ENCODE measurements at places on chromosomes 6 and 20.

DNA sequence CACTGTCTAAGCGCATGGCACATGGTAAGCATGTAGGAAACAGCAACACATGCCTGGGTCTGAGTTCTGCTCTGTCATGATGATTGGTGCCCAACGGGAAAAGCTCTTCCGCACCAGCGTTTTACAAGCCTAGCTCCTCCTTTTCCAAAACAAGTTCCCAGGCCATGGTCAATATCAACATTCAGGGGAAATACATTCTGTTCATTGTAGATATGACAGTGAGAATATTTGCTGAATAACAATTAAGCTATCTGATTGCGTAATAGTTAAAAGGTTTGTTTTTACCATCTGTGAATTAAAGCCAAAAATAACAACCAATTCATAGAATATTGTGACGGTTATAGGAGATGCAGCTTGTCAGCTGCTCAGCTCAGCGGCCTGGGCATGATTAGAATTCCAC lies 404.3 kb upstream of the SLC35B3 start:
- no peak for DNase-seq

GRCh38 chr6:2752477-2753109 lies 1.9 kb upstream of the MYLK4 start:
- no peak for DNase-seq

- DNase-seq: no peak
These were observed 132.2 kb upstream of the CDH4 start for GRCh38 chr20:61119794-61120410.

- no peak for DNase-seq
These were observed 783.0 kb downstream of the TENT5A start for GRCh38 chr6:80969439-80969838.

DNA sequence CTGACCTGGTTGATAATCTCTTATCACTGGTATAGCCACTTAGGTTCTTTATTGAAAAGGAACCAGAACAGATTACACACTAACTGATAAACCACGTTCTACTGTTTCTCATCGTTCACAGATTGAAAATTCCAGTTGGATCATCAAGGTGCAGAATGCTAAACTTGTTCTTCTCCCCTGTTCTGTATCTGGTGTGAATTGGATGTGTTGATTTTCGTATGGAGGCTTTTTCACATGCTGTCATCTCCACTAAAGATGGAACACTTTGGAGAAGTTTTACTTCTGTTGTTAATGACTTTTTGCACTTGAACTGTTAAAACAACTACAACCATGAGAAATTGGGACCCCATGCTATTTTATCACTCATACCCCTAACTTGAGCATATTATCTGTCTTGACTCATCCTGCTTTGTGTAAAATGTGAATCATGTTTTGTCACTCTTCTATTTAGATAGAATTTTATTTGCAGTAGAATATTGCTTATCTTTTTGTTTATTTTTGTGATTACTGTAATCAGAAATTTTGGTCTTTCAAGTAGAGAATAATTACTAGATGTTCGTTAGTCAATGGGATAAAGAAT lies 17.5 kb downstream of the VAPB start:
- no peak for DNase-seq

DNA sequence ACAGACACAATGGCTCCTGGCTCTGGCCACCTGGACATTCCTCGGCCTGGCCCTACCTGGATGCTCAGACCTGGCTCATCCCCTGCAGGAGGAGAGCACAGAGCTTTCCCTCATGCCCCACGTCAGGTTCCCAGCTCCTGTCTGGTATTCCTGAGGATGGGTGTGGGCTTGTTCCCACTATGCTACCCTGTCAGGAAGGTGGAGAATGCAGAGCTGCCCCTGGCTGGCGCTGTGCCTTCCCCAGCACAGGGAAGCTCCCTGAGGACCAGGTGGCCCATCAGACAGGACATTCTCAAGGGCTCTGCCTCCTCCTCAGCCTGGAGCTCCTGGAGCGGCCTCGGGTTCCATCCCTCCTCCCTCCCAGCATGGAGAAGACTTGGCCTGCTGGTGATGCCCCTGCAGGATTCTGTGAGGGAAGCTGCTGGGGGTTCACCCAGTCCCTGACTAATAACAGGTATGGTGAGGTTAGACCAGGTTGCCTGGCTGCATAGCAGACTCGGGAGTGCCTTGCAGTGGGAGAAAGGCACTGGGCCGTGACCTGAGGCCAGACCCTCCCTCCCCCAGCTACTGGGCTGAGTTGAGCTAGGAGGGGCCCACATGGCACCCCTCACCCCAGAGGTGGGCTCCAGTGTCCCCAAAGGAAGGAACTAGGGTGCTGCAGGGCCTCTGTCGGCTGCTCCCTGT lies 156.0 kb upstream of the MLN start:
- DNase-seq: no peak

GRCh38 chr6:108958900-108959770 lies 110.9 kb downstream of the ARMC2 start:
- no peak for DNase-seq

- no peak for DNase-seq
These were observed 8.0 kb downstream of the RNF217 start for GRCh38 chr6:124970243-124970642.

DNA sequence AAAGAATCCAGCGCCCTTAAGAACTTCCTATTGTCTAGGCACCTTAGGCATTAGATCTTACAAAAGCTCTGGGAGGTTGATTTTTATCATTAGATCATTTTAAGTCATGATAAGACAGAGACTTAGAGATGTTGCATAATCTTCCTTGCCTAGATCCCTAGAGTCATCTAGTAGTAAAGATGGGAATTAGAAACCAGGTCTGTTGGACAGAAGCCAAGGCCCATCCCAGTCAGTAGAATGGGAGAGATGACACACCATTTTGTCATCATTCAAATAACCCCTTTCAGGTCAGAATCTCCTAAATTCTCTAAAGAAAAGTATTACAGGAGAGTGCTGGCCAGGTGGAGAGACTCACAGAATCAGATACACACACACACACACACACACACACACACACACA lies 579.1 kb downstream of the BMP2 start:
- DNase-seq: no peak

DNA sequence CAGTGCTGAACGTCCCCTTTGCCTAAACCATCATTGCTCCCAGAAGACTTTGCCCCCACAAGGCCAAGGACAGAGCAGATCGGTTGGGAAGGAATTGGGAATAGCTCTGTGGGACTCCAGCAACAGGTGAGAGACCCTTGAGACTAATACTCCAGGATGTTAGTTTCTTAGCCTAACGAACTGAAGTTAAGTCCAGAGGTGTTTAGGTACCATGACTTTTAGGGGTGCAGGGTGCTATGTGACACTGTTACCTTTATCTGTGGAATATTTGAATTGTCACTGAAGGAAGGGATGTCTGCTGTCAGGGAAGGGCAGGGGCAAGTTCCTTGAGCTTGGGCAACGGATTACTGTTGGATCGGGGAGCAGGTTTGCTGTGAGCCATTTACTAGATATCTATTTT lies 1.9 kb downstream of the BLCAP start:
- DNase-seq: no peak

- DNase-seq: no peak
These were observed 45.1 kb upstream of the TBC1D7 start for GRCh38 chr6:13373488-13373886.

DNA sequence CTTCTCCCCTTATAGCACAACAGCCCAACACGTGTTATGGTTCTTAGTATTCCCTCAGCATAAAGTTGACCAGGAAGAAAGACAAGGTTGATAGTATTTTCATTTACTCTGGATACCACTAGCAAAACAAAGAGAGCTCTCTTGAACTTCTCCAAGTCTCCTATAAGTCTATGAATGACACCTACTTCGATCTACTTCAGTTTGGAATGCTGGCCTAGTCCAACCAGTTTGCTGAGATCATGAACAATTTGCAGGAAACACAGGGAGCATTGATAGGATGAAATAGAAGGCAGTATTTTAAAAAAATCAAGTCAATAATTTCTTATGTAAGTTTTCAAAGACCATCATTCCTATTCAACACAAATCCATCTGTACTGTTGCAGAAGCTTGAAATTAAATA lies 93.6 kb downstream of the GJA10 start:
- no peak for DNase-seq

DNA sequence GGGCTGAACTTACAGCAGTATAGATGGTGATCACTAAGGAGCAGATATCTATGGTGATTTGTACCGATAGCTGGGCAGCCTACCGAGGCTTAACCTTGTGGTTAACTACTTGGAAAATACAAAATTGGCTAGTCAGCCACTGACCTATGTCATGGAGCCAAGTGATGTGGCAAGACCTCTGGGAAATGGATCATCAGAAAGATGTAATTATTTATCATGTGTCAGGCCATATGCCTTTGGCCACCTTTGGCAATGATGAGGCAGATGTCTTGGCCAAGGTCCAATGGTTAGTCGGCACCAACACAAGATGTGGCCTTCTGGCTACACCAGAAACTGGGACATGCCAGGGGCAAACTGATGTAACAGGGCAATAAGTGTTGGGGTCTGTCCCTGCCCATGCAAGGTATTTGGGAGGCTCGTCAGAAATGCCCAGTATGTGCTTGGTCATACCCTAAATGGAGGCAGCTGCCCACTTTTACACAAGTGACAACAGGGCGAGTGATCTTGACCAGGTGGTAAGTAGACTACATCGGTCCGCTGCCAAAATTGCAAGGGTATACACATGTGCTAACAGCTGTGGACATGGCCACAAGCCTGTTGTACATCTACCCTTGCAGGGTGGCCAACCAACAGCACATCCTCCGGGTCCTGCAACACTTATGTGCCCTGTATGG lies 30.1 kb downstream of the HDDC2 start:
- no peak for DNase-seq
